Esophagus squamous epithelium (tissue), 5 donors: ENCODE measurements at places on chromosomes 12 and 14. TPM values are rescaled to one million over a fixed set of nuclear protein-coding genes. Genes with fewer than 3 reads are reported as not detected.

DNA sequence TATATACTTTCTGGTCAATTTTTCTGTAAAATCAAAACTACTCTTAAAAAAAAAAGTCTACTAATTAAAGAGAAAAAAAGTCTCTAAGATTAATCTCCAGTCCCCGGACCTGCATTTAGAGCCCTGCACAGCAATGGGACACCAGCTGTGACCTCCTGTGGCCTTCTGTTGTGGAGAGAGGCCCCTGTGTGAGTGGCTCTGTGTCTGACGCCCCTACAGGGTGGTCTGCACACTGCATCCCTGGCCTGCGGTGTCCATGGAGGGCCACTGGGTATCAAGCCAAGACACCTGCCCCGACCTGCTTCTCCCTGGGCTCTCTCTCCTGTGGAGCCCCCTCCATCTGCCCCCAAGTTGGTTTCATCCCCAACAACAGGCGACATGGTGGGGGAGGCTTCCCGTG lies 248.0 kb upstream of the DIO3 start:
- no peak for DNase-seq

DNA sequence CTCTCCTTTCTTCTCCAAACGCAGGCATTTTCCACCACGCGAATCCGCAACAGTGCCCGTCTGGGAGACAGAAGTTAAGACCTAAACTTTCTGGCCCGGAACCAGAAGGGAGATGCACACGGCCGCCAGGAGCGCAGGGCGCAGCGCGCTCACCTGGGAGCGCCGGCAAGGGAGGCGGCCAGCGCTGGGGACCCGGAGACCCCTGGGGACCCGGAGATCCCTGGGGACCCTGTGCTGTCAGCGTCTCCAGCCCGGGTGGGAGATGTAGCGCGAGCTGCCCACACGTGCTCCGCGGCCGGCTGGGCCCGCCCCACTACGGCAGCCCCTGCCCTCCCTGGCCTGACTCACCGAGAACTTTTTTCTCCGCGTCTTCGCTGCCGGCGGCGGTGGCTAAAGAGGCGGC lies 620 bp downstream of the YBX3 start:
- DNase-seq: no peak

The NAV3 gene
- total RNA-seq: 3.0 TPM

The RPAP3 gene
- total RNA-seq: 20.3 TPM
